ENCODE measurements at places on chromosomes 1 and 21.
A peak's percentile ranks its signal among the peaks of the same experiment; 100 is the strongest.

GRCh38 chr1:236425031-236425663 is 31.1 kb downstream of the EDARADD start:
- peak; percentile 9 for DNase-seq

GRCh38 chr1:11180342-11180744 is 8.8 kb upstream of the ANGPTL7 start:
- no peak for DNase-seq

DNA sequence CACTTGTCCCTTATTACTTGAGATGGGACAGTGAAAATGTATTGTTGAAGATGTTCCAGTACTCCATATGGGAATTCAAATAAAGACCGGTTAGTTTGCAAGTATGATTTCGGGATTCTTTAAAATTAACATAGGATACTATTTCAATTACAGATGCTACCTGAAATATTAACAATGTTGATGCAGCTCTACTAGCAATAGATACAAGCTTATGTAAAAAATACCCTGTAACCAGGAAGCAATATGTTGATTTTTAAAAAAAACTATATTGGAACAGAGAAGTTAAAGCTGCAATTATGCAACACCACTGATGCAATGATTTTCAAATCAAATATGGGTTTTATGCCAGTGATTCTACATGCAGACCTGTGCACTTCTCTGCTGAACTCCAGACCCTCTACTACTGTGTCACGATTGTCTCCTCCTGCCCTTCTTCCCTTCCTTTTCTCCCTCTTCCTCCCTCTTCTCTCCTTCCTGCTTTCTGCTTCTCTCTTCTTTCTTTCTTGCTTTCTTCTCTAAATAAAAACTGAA is 179.2 kb downstream of the ATP6V1G3 start:
- no peak for DNase-seq

GRCh38 chr1:117534995-117535467 is 70.8 kb upstream of the TENT5C start:
- DNase-seq: peak; percentile 37

DNA sequence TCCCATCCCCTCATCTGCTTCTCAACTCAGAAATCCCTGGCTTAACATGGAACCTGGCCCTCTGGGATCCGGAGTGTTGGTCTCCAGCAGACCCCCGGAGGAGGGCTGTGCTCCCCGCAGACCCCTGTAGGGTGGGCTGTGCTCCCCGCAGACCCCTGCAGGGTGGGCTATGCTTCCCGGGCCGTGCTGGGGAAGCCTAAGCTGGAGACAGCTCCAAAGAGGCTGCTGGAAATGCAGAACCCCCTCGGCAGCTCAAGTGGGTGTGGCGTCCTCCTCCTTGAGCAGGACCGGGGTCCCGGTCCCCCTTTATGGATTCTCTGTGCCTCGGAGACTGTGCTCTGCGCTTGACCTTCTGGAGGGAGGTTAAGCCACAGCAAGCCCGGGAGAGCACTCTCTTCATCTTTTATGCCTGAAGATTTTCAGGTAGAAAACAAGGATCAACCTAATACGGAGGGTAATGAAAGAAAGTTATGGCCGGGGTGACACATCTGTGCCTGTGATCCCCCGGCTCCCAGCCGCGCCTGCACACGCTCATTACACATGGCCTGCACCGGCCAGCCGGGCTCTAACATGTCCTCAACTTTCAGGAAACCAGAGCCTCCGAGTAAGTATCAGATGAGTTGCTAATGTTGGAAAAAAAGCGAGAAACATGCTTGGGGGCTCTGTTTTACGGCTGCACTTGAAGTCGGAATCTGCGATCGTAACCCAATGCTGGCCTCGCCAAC is 87.7 kb upstream of the ACTRT2 start:
- DNase-seq: no peak

DNA sequence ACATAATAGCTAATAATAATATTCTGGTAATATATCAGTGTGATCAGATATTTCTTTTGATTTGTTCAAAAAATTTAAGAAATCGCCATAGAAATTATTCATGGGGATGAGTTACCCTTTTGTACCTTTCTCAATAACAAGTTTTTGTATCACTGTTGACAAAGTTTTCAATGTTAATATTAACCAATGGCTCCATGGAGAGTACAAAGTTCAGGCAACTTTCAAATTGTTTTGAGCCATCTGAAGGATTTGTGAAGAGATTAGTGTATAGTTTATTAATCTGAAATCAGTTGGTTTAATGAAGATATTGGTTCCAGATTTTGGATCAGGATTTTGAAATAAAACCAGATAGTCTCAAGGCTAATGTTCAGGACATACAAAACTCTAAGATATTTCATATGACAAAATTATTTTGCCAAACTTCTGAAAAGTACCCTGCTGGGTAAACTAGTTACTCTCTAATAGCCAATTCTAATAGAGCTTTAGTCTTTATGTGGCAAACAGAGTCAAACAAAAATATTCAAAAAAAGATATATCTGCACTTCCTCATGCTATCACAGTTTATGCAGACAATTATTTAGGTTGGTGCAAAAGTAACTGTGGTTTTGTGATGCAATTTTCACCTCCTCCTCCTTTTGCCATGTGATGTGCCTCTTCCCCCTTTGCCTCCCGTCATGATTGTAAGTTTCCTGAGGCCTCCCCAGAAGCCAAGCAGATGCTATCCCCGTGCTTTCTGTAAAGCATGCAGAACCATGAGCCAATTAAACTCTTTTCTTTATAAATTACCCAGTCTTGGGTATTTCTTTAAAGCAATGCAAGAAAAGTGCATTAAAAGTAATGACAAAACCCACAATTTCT is 1105.0 kb downstream of the PLA2G4A start:
- no peak for DNase-seq

Measured in effector memory CD8-positive, alpha-beta T cell (primary cell).